ENCODE measurements at places on chromosomes 11 and 22.
A peak's percentile ranks its signal among the peaks of the same experiment; 100 is the strongest.

DNA sequence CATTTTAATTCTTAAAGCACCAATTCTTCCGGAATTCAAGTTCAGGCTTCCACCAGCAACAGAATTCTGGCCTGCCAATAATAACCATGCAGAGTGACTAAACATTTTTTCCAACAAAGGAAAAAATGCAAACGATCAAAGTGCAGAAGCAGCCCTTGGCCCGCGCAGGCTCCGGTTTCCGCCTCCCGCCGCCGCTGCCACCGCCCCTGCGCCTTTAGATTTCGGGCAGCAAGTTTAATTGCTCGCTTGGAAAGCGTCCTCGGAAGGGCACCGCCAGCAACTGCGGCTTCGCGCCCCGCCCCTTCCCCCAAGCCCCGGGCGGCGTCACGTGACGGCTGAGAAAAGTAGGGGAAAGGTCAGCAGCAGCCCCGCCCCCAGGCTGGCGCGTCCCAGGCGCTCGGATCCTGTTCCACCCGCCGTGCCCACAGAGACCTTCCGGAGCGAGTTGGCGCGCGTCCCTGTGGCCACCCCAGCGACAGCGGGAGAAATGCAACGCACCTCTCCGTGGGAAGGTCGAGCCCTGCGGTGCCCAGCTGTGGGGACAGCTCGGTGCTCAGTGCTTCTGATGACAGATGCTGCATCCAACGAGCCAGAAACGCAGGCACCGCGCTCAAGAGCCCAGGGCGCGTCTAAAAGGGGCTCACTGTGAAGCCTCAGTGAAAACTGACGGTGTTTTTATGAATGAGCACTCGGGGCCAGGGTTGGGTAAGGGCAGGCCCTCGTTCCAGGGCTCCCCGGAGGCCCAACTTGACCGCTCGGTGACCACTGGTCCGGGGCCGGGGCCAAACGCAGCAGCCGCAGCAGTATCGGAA, 2.5 kb downstream of the CPT1A start:
- DNase-seq: peak; percentile 97

DNA sequence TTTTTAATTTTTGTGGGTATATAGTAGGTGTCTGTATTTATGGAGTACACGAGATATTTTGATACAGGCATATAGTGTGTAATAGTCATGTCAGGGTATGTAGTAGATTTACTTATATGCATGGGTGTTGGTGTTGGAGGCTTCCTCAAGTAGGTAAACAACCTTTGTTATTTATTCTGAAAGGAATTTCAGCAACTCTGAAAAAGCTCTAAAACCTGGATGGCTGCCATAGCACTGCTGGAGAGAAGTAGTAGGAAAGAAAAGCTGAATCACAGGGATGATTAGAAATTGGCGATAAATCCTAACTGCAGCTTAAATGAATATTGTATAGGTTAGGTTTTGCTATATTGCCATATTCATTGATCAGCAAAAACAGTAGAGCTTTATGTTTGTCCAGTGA, 44.4 kb upstream of the ST14 start:
- DNase-seq: no peak

- DNase-seq: no peak
These were observed 51.0 kb upstream of the BARX2 start for GRCh38 chr11:129324533-129325175.

DNA sequence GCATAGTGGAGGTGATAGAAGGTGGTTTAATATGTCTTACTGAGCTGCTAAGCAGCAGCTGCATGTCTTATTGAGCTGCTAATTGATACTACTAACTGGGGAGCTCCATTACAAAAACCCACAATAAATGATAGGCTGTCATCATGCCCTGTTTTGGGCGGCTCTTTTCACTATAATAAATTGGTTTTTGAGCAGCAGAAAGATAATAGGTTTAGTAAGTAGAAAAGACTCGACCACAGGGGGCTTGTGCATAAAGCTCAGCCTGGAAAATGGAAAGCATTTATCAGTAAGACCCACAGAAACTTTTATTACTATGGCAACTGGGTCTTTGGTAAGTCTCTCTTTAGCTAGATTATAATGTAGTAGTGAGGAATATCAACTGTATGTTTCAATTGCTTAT, 117.6 kb downstream of the LDLRAD3 start:
- no peak for DNase-seq

- no peak for DNase-seq
These were observed 1.5 kb downstream of the JAM3 start for GRCh38 chr11:134070342-134070845.

GRCh38 chr22:25403284-25403810, 161.1 kb upstream of the GRK3 start:
- DNase-seq: no peak

DNA sequence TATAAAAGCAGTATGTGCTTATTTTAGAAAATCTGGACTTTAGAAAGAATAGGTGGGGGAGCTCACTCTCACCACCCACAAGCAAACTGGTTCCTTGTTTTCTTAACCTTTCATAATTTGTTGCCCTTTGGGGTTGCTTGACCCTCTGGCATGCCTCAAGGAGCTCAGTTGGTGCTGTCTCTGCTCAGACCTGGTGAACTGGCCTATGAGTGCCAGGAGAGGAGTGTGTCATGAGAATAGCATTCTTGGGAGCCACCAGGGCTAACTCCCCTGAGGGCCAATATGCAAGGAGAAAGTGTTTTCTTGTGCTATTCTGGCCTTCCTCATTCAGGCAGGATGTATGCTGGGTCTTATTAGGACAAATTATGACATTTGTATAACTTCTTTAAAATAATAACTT, 21.0 kb upstream of the AMOTL1 start:
- no peak for DNase-seq

GRCh38 chr11:7964873-7965272, 374 bp downstream of the NLRP10 start:
- DNase-seq: no peak

GRCh38 chr11:76805206-76805913, 22.2 kb downstream of the TSKU start:
- DNase-seq: no peak

DNA sequence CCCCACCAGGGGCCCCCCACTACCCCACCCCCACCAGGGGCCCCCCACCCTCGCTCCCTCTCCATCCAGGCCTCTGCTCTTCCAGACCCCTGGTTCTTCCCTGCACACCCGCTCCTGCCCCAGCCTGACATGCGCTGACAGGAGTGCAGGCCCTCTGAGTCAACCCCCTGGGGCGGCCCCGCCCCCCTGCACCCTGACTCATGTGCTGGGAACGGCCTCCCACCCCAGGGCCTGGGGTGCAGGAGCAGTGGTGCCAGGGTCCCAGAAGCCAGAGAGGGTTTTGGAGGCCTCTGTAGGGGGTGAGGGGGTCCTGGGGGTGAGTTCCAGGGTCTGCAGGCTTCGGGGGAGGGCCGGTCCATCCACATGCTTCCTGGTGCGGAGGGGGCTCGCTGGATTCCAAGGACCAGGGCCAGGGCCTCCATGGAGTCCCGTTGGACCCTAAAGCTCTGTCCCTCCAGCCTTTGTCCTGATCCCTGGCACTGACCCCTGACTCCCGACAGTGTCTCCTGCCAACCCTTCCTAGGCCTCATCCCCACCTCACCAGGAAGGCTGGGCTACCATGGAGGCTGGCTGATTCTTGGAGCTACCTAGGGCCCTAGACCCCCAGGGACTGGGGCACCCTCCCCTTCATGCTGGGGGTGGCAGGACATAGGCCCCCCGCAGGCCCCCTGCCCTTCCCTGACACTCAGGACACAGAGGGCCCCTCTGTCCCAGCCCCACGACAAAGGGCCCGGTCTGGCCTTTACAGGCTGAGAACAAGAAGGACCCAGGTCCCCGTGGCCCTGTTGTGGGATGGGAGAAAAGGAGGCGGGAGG, 583 bp upstream of the PKP3 start:
- DNase-seq: no peak

GRCh38 chr11:130787092-130787616, 129.1 kb downstream of the SNX19 start:
- DNase-seq: no peak

DNA sequence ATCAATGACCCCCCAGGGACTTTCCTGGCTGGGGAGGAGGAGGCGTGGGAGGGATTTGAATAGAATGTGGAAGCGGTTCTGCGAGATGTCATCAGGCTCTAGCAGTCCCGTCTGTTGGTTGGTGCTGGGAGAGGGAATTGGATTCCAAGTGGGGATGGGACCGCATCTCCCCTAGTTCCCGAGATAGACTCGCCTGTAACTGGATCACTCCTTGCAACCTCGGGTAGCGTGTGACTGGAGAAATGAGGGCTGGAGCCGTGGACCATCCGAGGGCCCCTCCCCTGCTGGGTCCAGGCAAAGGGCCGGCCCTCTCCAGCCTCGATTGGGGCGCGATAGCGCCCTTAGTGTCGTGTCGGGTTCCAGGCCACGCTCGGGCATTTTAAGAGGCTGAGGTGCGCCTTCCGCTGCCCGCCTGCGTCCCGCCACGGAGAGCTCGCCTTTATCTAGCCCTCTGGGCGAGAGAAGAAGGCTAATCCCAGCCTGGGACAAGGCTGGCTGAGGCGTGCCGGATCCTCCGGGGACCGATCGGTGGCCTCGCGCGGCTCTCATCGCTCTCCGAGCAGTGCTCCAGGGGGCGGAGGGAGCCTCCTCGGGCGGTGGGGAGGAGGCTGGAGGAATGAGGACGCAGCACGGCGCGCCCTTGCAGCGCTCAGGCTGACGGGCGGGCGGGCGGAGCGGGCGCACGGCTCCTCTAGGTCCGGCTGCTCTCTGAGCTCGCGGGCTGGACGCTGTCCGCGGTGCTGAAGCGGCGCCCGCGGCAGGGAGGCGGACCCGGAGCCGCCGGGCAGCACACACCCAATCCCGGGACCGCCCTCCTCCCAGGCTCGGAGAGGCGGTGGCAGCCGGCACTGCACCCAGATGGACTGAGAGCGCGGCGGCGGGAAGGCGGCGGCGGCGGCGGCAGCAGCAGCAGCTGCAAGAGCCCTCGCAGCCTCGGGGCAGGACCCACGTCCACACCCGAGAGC, 107.8 kb downstream of the OSBP2 start:
- peak; percentile 78 for DNase-seq

DNA sequence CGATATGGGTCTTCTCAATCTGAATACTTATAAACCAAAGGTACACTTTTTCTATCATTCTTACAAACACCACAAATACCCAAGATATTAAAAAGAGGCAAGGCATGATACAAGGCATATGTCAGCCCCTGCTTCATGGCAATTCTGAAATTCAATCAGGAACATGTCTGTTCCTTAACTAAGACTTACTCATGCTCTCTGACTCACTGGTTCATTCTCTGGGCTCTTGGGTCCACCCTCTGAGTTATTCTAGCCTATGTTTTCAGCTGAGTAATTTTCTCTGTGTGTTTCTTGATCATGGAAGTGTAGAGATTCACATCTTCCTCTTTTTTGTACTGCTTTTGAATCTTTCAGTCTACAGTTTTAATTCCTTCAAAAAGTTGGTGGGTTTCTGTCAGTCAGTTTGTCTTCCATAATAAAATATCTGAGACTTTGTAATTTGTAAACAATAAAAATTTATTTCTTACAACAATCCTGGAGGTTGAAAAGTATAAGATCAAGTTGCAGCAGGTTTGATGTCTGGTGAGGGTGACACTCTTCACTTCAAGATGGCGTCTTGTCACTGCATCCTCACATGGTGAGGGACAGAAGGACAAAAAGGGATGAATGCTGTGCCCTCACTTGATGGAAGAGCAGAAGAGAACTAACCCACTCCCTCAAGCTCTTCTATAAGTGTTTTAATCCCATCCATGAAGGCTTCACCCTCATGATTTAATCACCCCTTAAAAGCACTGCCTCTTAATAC, 211.7 kb downstream of the FAM76B start:
- no peak for DNase-seq

GRCh38 chr11:16179676-16180075, 176.7 kb downstream of the SOX6 start:
- no peak for DNase-seq

DNA sequence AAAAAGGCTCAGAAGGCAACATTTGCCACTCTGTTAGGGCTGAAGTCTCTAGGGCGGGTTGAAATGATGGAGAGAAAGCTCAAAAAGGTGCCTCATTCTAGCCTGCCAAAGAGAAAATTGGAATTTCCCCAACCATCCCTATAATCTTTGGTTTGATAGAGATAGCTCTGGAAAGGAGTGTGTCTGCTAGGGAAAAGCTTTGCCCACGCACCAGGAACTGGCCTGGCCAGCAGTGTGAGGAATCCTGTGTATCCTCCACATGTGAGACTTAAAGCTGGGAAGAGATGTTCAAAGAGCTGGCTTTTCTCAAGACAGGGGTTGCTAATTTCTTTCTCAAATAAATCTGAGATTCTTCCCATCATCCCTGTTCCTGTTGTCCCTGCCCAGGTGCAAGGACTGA, 193.7 kb downstream of the OPCML start:
- no peak for DNase-seq

DNA sequence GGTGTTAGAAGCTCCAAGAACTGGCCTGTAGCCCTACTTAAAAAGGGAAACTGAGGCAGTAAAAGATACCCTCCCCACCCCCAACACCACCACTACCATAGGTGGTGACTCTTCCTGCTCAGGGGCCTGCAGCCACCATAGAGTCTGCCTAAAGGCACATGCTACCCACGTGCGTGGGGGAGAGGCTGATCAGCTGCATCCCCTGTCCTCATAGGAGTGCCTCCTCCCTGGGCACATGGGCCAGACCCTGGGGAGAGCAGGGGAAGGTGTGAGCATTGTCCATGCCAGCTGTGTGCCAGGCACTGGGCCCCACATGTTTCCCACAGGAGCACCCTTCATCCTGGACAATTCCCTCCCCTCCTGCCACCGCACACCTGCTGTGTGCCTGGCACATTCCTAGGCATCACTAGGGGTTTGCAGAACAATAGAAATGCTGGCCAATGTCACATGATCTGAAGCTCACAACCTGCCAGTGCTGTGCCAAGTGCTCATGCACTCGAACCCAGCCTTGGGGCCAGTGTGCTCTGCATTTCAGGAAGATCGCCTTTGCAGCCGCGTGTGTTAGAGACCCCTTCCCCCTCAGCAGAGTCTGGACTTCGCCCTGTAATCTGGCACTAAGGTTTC, 41.7 kb upstream of the GCAT start:
- no peak for DNase-seq

DNA sequence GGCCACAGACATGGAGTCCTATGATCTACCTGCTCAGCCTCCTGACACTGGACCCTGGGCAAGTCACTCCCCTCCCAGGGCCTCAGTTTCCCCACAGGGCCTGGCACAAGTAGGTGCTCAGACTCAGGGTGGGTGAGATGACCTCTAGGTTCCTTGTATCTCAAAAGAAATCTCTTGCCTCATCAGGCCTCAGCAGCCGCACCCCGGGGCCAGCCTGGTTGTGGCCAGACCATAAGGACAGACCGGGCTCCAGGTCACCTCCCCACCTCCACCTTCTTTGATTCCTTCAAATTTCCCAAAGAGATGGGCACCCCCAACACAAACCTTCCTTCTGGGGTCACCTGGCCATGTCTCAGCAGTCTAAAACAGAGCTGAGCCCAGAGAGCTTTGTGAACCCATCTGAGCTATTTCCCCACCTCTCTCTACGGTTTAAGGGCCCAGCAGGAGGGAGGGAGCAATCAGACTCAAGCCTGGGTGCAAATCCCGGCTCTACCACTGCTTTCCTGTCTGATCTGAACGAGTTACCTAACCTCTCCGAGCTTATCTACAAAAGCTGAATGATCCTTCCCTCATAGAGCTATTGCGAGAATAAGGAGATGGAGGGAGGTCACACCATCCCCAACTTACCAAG, 2.5 kb upstream of the APOL4 start:
- DNase-seq: no peak

Data from heart right ventricle (tissue), 16 donors.